Lower lobe of right lung (tissue), 2 donors: ENCODE measurements at places on chromosomes 6 and 20. TPM values are rescaled to one million over a fixed set of nuclear protein-coding genes. Genes with fewer than 3 reads are reported as not detected.
A peak's percentile ranks its signal among the peaks of the same experiment; 100 is the strongest.

- peak; percentile 76 for DNase-seq
Observed at GRCh38 chr20:57346477-57346876, 4.6 kb upstream of the RAE1 start.

GRCh38 chr6:43021270-43022047 is at the start of gene RRP36:
RRP36 (plus strand) TSS chr6:43021623; CDS start chr6:43021655, 32 bp downstream.
- peak; percentile 91 for DNase-seq

- no peak for DNase-seq
Observed at GRCh38 chr6:35724059-35724458, 12.8 kb upstream of the ARMC12 start.

DNA sequence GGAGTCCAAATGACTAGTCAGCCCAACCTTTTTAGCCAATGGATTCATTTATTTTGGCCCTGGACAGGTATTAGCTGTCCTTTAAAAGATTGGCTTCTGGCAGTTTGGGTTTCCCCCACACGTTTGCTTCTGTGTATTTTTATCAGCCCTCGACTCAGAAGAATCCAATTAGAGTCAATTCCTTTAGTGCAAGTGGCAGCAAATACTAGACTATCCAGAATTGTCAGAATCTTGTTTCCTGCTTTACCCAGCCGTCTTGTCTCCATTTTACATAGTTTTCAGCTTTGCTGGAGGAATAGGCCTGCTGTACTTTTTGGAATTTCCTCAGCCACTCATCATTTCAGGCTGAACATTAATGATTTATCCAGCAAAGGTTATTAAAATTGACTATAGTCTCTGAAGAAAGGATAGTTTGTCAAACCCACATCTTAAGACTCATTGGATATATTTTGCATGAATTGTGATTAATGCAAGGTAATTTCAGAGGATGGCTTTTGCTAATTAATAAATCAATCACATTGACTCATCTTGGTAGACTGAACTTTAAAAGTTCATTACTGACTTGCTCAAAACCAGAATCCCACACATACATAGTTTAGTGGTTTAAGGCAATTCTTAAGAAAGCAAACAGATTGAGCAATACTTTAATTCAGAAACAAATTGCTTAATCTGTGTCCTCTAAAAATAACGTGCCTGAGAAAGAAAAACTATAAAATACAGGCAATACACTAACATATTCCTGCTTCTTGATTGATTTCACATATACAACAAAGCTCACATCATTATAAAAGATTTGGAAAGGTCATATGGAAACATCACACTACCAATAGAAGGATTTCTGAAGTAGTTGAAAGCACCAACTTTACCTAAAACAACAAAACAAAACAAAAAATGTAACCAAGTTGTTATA is 62.9 kb upstream of the ZNF217 start:
- DNase-seq, result no peak

DNA sequence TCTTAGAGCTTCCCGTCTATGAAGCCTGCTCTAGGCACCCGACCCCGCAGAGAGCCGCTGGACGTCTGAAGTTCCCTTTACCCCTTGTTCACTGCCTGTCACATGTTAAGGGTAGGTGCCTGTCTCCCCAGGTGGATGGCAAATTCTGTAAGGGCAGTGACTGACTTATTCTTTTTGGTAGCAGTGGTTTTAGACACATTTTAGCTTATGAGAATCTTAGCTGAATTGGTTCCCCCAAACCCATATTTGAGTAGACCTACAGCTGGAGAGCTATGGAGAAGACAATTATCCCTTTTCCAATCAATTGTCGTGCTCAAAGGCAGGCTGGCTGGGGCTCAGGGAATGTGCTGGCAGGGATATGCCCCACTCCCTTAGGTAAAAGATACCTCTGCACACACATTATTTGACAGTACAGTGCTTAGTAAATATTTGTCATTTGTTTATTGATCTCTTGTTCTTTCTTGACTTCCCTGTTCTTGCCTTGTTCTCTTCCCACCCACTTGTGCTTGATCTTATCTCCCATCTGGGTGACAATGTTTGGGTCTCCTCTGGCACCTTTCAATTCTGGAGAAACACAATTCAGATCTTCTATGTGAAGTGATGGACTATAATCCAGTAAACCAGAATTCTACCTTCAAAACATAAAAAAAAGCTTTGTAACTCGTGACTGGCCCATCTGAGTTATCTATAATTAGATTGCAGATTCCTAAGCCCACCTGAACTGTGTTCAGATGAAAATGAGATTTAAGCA is 114.3 kb upstream of the SLC2A12 start:
- DNase-seq, result no peak

DNA sequence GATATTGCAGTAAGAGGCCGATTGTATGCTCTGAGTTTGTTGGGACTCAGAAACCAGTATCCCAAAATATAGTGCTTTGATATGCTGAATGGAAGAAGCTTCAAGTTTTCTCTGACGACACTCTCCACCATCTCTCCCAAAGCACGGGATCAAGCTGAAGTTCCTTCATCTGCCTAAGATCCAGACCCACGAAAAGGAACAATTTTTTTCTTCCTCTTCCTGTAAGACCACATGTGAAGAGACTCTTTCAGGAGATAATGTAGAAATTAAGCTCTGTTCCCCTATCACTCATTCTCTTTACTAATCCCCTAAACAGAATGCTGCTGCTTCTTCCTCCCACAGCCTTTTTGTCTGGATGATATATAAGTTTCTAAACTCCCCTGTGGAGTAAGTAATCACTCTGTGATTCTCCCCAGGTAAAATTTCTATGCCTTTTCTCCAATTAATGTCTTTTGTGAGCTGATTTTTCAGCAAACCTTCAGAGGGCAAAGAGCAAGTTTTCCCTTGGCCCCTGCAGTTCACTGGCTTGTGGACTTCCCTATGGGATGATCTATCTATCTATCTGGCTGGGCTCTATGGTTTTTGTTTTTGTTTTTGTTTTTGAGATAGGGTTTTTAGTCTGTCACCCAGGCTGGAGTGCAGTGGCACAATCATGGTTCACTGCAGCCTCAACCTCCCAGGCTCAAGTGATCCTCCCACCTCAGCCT is 13.5 kb upstream of the PNRC1 start:
- DNase-seq, result no peak

- DNase-seq, result peak; percentile 54
Observed at GRCh38 chr6:33073431-33073871, at the start of gene HLA-DPA1. HLA-DPA1 (minus strand) TSS chr6:33073649.

GRCh38 chr6:71347119-71347518 is 58.5 kb downstream of the OGFRL1 start:
- no peak for DNase-seq

DNA sequence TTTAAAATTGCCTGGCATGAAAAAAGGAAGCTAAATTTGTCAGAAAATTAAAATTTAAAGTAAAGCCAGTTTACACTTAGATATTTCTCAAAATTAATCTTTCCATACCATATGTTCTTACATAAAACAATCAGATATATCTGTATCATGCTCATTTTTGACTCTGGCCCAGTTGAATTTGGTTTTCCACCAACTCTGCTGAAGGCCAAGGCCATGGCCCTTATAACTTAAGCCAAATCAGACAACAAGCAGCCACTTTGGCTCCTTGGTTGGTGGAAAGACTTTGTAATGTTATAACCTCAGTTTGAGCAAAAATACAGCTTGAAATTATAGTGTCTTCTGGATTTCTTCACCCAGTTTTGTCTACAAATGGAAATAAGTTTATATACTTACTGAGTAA is 97.3 kb downstream of the CENPW start:
- no peak for DNase-seq

DNA sequence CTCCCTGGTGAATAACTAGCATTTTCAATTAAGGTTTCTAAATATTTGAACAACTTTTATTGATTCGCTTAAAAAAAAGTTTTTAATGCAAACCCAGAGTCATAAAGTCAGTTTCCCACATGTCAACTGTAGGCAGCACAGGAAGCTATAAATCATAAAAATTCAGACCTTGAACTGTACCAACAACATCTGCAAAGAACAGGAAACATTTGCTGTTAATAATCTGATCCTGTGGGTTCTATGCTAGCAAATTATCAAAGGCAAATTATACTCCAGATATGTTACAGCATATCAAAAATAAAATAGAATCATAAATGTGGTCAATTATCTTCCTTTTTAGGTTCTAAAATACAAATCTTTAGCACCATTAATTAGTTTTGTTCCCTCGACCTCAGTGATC is 16.6 kb upstream of the MAP7 start:
- DNase-seq, result no peak

- no peak for DNase-seq
Observed at GRCh38 chr20:22775256-22775655, 190.9 kb upstream of the FOXA2 start.

- no peak for DNase-seq
Observed at GRCh38 chr6:89434954-89435353, 2.0 kb downstream of the ANKRD6 start.

DNA sequence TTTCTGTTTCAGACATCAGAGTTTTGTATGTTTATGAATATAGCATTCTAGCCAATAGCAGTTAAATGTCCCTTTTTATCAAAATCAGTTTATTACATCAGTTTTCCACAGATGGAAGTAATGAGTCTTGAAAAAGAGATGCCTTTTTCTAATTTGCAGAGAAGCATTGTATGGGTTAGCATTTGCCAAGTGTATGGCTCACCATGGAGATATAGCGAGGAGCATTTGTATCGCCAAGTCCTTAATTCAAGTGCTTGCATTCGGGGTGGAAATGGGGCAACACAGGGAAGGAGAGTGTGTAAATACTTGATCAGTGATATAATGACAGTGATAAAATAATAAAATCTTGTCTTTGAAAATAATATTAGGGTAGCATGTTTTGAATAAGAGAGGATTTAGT is 42.9 kb downstream of the TXLNB start:
- no peak for DNase-seq

DNA sequence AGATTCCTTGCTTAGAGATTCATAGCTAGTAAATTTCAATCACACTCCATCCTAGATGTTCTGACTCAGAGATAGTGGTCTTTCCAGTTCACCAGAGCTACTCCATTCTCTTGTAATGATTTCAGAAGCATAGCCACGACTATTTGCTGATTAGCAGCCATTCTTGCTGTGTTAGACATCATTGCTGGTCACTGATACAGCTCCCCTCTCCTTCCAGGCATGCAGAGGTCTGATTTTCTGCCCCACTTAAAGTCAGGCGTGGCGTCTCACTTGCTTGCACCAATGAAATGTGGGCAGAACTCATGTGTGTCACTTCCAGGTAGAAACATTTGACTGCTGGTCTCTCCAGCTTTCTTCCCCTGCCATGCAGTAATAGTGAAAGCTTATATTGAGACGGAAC is 168.9 kb upstream of the JARID2 start:
- DNase-seq, result no peak

GRCh38 chr20:47927944-47928343 is 142.7 kb upstream of the SULF2 start:
- DNase-seq, result no peak

DNA sequence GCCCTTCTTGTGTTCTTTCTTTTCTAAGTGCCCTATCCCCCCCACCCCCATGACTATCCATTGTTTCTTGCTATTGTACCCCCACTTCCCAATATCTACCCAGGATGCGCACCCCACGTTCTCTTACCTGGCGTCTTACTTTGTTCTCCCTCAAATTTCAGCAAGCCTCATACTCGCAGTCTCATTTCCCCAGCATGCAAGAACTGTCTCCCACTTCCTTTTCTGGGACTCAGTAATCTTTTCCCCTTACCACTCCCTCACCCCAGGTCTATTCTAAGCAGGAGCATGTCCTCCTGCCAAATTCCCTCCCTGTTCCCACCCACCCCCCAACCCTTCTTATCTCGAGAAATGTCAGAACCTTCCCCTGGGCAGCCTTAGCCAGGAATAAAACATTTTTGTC is 1.7 kb upstream of the EHMT2 start:
- DNase-seq, result no peak

DNA sequence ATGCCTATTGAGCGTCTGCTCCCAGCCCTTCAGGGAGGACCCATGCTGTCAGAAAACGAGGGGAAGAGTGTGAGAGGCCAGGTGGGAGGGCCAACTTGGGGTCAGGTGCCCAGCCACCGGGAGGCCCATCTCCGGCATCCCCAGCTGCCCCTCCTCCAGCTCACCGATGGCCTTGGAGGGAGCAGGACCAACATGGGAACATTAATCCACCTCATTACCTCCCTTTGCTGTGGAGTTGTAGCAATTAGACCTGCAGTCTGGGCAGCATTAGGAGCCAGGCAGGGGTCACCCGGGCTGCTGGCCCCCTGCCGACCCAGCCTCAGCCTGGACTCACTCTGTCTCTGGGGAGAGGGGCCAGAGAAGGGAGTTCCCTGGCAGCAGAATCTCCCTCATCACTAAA is 25.1 kb downstream of the DLGAP4 start:
- DNase-seq, result no peak

DNA sequence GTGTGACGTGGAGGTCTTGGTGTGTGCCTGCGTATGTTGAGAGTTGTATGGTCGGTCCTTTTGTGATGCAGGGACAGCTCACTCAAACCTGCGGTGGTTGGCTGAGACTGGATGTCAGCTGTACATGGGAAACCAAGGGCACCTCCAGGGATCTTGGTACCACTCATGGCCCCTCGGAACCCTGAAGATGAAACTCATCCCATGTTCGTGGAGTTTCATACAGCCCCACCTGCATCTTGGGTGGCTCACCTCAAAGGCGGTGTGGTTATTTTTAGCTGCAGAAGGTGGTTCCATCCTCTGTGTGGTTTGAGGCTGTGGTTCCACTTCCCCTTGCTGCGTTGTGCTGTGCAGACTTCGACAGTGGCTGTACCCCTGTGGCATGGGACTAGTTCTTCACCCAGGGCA is 52.6 kb upstream of the SLC22A1 start:
- DNase-seq, result no peak

DNA sequence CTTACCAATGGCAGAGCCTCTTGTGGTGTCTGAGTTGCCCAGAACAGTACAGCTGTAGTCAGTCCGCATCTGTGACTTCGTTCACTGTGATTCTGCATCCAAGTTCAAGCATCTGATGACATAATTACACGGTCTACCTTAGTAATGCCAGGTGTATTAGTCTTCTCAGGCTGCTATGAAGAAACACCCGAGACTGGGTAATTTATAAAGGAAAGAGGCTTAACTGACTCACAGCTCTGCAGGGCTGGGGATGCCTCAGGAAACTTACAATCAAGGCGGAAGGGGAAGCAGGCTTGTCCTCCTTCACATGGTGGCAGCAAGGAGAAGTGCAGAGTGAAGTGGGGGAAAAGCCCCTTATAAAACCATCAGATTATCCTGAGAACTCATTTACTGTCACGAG is 163.9 kb upstream of the SULF2 start:
- DNase-seq, result no peak

- DNase-seq, result no peak
Observed at GRCh38 chr6:33750244-33750991, 3.7 kb upstream of the IP6K3 start.

- no peak for DNase-seq
Observed at GRCh38 chr6:1191141-1191630, 120.7 kb upstream of the FOXQ1 start.

- no peak for DNase-seq
Observed at GRCh38 chr20:48892049-48892470, 29.5 kb upstream of the ARFGEF2 start.

Gene RBM24
- total RNA-seq, result 1.2 TPM

Gene MACROD2
- 73.0 TPM for total RNA-seq

Gene ABT1
- total RNA-seq, result 13.5 TPM

Gene ZSCAN9
- 11.3 TPM for total RNA-seq

Gene KCNK15
- total RNA-seq, result 0.89 TPM

Gene MTHFD1L
- 22.1 TPM for total RNA-seq

Gene KIFC1
- 2.7 TPM for total RNA-seq

Gene PTCRA
- 9.8 TPM for total RNA-seq

Gene NR2E1
- total RNA-seq, result not detected

Gene RAB44
- total RNA-seq, result 0.95 TPM

Gene LY6G5B
- 11.0 TPM for total RNA-seq

Gene ABCF1
- 40.0 TPM for total RNA-seq

Gene OR12D3
- not detected for total RNA-seq

Gene FOXF2
- 13.2 TPM for total RNA-seq

Gene DEFB116
- total RNA-seq, result not detected

Gene PAQR8
- 6.8 TPM for total RNA-seq
